ENCODE measurements at places on chromosomes 4 and X. TPM values are rescaled to one million over a fixed set of nuclear protein-coding genes. Genes with fewer than 3 reads are reported as not detected.

DNA sequence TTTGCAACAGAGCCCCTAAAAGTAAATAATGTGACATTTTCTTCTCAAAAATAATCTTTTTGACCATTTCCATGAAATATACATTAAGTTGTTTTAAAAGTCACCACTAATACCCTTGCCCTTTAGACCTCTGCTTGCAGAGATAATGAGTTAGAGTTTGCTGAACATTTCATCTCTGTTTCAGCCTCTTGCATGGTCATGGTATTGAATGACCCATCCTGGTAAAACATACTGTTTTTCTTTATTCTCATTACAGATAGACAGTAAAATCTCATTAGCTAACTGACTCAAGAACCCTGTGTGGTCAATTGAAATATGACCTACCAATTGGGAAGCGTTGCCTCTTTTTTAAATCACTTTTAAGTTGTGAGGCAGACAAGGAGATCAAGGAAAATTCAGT lies 916.7 kb downstream of the PDHA2 start:
- DNase-seq: no peak
- H3K4me1 ChIP-seq: no peaks in the 10 kb centered on the region

- no peak overlapping the region for H3K4me3 ChIP-seq
- no peak overlapping the region for H3K27ac ChIP-seq
- H3K36me3 ChIP-seq: no peaks in the 10 kb centered on the region
- no peaks in the 10 kb centered on the region for H3K27me3 ChIP-seq
- DNase-seq: no peak
- H3K4me1 ChIP-seq: no peaks in the 10 kb centered on the region
These were observed 17.7 kb upstream of the GPC3 start for GRCh38 chrX:134002921-134003615.

DNA sequence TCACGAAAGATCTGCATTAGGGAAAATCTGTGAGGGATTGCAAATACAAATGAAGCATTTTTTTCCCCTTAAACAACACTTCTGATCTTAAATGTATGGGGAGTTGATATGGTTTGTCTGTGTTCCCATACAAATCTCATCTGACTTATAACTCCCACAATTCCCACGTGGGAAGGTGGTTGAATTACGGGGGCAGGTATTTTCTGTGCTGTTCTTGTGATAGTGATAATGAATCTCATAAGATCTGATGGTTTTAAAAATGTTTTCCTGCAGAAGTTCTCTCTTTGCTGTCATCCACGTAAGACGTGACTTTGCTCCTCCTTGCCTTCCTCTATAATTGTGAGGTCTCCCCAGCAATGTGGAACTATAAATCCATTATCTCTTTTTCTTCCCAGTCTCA lies 107.4 kb upstream of the KCNIP4 start:
- H3K4me1 ChIP-seq: no peaks in the 10 kb centered on the region
- no peaks in the 10 kb centered on the region for H3K27me3 ChIP-seq
- DNase-seq: no peak

GRCh38 chr4:119523399-119523798 lies 105.2 kb downstream of the PDE5A start:
- DNase-seq: no peak
- H3K4me3 ChIP-seq: no peak overlapping the region
- peaks cover 7% of the 10 kb centered on the region for H3K36me3 ChIP-seq
- no peaks in the 10 kb centered on the region for H3K27me3 ChIP-seq
- no peaks in the 10 kb centered on the region for H3K4me1 ChIP-seq
- H3K27ac ChIP-seq: no peak overlapping the region

Gene RHOXF1
- total RNA-seq: 4.7 TPM

- no peaks in the 10 kb centered on the region for H3K36me3 ChIP-seq
- no peaks in the 10 kb centered on the region for H3K4me1 ChIP-seq
- no peak for DNase-seq
- no peaks in the 10 kb centered on the region for H3K27me3 ChIP-seq
- H3K27ac ChIP-seq: no peak overlapping the region
- H3K4me3 ChIP-seq: no peak overlapping the region
These were observed 10.6 kb upstream of the RBPJ start for GRCh38 chr4:26310264-26310663.

Gene CT47B1
- not detected for total RNA-seq

Gene PLAC1
- total RNA-seq: not detected

- H3K27me3 ChIP-seq: no peaks in the 10 kb centered on the region
- no peak overlapping the region for H3K4me3 ChIP-seq
- H3K4me1 ChIP-seq: no peaks in the 10 kb centered on the region
- H3K36me3 ChIP-seq: no peaks in the 10 kb centered on the region
These were observed 986.3 kb downstream of the STIM2 start for GRCh38 chr4:27846951-27847350.

DNA sequence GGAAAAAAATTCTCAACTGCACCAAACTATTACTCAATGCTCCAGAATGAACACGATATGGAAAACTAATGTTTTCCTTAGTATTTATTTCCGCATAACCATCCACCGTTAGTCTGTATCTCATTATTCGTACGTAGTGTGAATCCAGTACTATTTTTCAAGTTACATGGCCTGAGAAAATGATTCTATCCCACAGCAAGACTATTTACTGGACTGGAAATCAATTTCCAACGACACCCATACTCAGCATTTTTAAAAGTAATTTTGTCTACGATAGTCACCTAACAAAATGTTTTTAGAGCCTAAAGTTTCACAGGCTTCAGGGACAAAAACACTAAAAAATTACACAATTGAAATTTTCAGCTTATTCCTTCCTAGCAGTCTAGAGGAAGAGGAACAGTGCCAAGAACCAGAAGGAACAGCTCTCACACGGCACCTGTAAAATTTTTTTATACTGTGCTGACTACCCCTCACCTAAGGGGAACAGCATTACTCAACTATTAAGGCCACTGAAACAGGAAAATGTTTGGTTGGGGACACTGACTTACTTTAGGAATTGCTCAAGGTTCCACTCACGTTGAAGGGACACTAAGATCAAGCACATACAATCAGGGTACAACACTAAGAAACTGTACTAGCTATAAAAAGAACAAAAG lies 9.6 kb downstream of the UBE2D3 start:
- peak overlapping the region; percentile 100 for H3K27ac ChIP-seq
- DNase-seq: no peak
- peak overlapping the region; percentile 58 for H3K4me3 ChIP-seq
- H3K4me1 ChIP-seq: peaks cover 97% of the 10 kb centered on the region

DNA sequence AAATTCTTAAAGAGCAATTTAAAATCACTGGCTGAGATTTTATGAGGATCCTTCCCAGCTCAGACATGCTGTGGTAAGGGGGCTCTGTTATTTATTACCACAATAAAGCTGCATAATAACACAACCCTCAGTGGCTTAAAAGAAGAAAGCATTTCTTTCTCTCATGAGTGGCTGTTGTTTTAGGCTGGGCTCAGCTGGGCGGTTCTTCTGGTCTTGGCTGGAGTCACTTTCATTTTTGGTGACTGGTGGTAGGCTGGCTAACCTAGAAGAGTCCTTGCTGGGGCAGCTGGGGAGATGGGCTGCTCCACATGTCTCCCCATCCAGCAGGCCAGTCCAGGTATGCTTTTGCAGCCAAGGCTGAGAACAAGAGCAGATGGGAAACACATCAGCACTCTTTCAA lies 113.0 kb upstream of the MSX1 start:
- H3K27me3 ChIP-seq: no peaks in the 10 kb centered on the region
- DNase-seq: no peak
- H3K27ac ChIP-seq: no peak overlapping the region
- H3K4me3 ChIP-seq: no peak overlapping the region

Gene IL1RAPL2
- total RNA-seq: not detected

Gene AVPR2
- total RNA-seq: not detected

Gene AMTN
- not detected for total RNA-seq

DNA sequence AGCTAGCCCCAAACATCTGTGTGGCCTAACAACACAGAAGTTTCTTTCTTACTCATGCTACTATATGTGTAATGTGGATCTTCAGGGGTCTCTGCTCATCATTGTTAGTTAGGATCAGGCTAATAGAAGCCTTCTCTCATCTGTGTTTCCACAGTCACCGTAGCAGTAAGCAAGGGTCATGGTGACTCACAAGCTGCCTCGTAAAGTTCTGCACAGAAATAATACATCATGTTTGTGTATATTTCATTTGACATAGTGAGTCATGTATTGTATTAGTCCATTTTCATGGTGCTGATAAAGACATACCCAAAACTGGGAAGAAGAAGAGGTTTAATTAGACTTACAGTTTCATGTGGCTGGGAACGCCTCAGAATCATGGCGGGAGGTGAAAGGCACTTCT lies 38.7 kb downstream of the SLC4A4 start:
- no peaks in the 10 kb centered on the region for H3K4me1 ChIP-seq
- no peaks in the 10 kb centered on the region for H3K36me3 ChIP-seq
- H3K27ac ChIP-seq: no peak overlapping the region
- no peak overlapping the region for H3K4me3 ChIP-seq
- DNase-seq: no peak
- H3K27me3 ChIP-seq: no peaks in the 10 kb centered on the region

Gene CTAG2
- not detected for total RNA-seq

Gene SSX4B
- total RNA-seq: not detected

DNA sequence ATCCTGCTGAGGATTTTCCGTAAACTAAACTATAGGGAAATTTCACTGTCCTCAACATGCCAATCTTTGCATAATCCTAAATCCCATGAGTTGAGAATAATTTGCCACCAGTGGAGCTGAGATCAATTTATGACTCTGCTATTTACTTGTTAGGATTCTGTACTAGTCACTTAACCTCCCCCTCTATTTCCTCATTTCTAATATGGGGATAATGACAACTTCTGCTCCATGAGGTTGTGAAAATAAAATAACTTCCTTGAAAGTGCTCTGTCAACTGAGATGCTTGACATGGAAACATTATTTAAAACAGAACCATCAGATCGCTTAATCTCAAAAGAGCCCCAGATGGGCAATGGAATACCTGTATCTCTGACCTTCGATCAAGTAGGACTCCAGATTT lies 2.6 kb upstream of the FGF16 start:
- peaks cover 22% of the 10 kb centered on the region for H3K4me1 ChIP-seq
- no peak overlapping the region for H3K4me3 ChIP-seq
- H3K27me3 ChIP-seq: peaks cover 2% of the 10 kb centered on the region
- DNase-seq: no peak
- H3K36me3 ChIP-seq: no peaks in the 10 kb centered on the region

GRCh38 chr4:80333121-80333520 lies 2.4 kb upstream of the CFAP299 start:
- no peak overlapping the region for H3K4me3 ChIP-seq
- no peak overlapping the region for H3K27ac ChIP-seq
- H3K36me3 ChIP-seq: no peaks in the 10 kb centered on the region

Gene UGT2B28
- not detected for total RNA-seq

GRCh38 chrX:46185923-46186810 lies 359.1 kb downstream of the ZNF674 start:
- no peak overlapping the region for H3K4me3 ChIP-seq
- H3K27ac ChIP-seq: no peak overlapping the region
- H3K4me1 ChIP-seq: no peaks in the 10 kb centered on the region
- DNase-seq: no peak
- H3K27me3 ChIP-seq: no peaks in the 10 kb centered on the region

Gene ARMCX4
- total RNA-seq: 8.6 TPM

DNA sequence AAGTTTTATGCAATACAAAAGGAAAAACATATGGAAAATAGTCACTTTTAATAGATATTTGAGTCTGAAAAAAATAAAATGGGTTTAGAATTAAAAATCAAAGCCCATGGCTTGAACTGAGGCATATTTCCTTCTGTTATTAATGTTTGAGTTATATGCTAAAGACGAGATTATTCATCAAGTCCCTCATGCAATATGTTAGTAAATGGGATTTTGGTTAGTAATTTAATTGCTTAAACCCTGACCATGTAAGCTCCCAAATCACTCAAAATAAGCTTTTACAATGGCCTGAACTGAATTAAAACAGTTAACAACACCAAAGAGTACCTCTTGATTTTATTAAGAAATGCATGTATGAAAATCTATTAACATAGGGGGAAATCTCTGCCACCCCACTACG lies 12.1 kb downstream of the UNC5C start:
- no peaks in the 10 kb centered on the region for H3K36me3 ChIP-seq
- DNase-seq: no peak
- H3K27me3 ChIP-seq: no peaks in the 10 kb centered on the region
- H3K4me3 ChIP-seq: no peak overlapping the region

Gene CCNI
- 359 TPM for total RNA-seq

DNA sequence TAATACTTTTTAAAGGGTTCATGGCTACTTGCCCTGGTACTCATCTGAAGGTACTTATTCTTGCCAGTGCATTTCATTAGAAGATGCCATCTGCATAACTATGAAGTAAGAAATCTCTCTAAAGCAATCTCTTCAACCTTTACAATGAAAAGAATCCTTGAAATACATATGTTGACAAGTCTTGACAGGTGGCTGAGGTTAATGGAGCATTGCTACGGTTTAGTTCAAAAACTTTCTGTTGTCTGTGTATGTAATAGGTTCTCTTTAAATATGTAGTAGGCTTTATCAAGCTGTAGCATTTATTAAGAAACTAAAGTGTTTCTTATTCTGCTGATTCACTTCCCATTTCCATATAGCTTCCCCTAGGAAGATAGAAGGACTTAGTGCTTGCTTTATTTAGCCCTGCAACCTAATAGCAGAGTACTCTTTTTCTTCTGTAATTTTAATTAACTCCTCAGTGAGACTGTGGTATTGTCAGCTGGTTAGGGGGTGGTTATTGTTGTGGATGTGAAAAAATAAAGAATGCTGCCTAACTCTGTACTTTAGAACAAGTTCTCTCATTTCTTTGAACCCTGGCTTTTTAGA lies 39.3 kb downstream of the SLAIN2 start:
- no peak overlapping the region for H3K4me3 ChIP-seq
- no peaks in the 10 kb centered on the region for H3K4me1 ChIP-seq
- H3K36me3 ChIP-seq: peaks cover 59% of the 10 kb centered on the region
- H3K27me3 ChIP-seq: no peaks in the 10 kb centered on the region
- no peak for DNase-seq

Gene TMEM129
- 19.6 TPM for total RNA-seq

- no peaks in the 10 kb centered on the region for H3K27me3 ChIP-seq
- peaks cover 3% of the 10 kb centered on the region for H3K36me3 ChIP-seq
- no peak overlapping the region for H3K4me3 ChIP-seq
- H3K4me1 ChIP-seq: peaks cover 3% of the 10 kb centered on the region
- no peak overlapping the region for H3K27ac ChIP-seq
These were observed 81.5 kb downstream of the FAM193A start for GRCh38 chr4:2617955-2618354.

DNA sequence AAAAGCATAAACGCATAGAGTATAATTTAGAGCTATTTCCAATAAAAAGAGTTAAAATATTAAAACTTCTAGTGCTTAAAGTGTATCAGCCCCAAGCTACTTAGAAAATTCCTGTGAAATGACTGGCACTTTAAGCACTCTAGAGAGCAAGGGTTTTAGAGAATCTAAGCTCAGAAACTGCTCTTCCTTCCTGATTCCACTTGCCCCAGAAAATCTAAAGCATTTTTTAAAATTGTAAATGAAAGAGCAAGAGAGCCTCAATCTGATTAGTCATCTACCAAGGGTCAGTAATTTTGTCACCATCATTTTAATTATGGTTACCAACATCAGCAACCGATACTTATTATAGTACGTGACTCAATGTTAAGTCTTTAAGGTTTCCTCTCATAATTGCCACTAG lies 25.0 kb downstream of the CTPS2 start:
- no peaks in the 10 kb centered on the region for H3K27me3 ChIP-seq
- no peak for DNase-seq
- no peaks in the 10 kb centered on the region for H3K36me3 ChIP-seq
- H3K27ac ChIP-seq: no peak overlapping the region
- no peaks in the 10 kb centered on the region for H3K4me1 ChIP-seq
